Stimulated activated CD4-positive, alpha-beta T cell treated with anti-CD3 and anti-CD28 coated beads, TNF-alpha, amount 100 ng/mL, for 24 hours (primary cell): ENCODE measurements at places on chromosomes 16 and 17.

DNA sequence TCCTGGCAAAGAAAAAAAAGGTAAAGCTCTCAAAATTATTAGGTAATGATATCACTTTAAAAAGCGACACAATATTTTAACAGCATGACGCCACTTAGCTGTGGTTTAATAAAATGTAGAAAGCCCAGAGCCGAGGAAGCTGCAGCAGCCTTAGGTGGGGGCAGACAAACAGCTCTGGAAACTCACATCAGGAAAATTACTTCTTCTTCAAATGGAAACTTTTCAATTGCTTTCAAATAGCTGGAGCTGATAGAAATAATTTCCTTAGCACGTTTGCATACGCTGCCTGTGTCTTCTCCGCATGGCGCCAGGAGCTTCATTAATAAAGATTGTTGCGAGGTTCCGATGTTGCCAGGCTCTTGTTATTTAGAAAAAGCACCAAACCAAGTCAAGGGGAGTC is 835.3 kb upstream of the EEF2KMT start:
- no peak for DNase-seq

DNA sequence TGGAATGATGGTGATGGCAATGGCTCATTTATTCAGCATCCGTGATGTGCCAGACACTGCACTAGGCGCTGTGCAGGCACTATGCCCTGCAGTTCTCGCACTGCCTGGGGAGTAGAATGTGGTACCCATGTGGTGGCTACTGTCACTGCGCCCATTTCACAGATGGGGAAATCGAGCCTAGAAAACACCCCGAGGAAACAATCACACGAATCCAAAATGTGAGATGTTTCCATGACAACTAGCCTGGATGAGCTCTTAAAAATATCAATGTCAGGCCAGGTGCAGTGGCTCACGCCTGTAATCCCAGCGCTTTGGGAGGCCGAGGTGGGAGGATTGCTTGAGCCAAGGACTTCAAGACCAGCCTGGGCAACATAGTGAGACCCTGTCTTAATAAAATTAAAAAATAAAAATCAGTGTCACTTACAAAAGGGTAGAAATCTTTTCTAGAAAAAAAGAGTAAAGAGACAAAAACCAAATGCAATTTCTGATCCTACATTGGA is 57.9 kb upstream of the TNRC6A start:
- no peak for DNase-seq

DNA sequence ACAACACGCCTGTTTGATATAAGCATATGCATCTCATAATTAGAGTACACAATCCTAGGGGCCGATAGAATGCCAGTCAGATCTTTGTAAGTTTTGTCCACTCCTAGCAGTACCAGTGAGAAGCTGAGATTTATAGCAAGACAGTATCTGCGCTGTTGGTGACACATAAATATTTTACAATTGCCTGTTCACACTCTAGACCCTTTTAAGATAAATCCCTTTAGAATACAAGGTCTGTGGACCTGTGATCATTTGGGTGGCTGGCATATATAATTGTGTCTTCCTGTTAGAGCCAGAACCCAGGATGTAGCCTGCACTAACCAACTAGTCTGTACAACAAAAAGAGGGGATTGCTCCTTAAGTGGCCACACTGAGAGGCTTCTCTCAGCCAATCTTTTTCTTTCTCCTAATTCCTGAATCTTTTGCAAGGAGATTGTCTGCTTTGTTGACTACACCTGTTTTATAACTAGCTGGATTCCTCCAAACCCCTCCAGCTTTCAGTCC is 74.7 kb downstream of the WIPI1 start:
- DNase-seq, result no peak

DNA sequence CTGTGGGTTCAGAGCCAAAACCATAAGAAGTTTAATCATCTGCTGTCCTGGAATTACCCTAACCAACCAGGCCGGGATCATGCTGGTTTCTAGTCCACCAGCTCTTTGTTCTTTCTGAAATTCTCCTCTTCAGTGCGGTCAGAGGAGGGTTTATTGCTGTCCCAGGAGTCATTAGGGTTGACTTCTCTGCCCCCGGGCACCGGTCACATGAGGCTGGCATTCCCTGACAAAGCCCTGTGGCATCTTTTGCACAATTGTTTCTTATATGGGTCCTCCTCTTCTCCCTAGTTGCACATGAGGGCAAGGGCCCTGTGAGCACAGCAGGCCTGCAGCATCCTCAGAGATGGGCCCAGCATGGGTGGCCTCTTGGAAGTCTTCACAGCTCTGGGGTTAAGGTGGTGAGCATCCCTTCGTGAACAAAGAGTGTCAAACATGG is 243.9 kb downstream of the IRF8 start:
- no peak for DNase-seq

- no peak for DNase-seq
Observed at GRCh38 chr17:42354956-42355843, 33.0 kb downstream of the STAT3 start.

- no peak for DNase-seq
Observed at GRCh38 chr16:345772-346171, 6.8 kb downstream of the AXIN1 start.
